Sigmoid colon (tissue), 7 donors: ENCODE measurements at places on chromosomes 7 and 10. TPM values are rescaled to one million over a fixed set of nuclear protein-coding genes. Genes with fewer than 3 reads are reported as not detected.

EPC1 gene
- 54.3 TPM for total RNA-seq

- H3K27me3 ChIP-seq, result no peaks in the 10 kb centered on the region
- H3K4me3 ChIP-seq, result no peak overlapping the region
- no peaks in the 10 kb centered on the region for H3K36me3 ChIP-seq
- H3K27ac ChIP-seq, result no peak overlapping the region
- H3K4me1 ChIP-seq, result no peaks in the 10 kb centered on the region
Observed at GRCh38 chr7:139567647-139568345, 44.3 kb downstream of the CLEC2L start.

DNA sequence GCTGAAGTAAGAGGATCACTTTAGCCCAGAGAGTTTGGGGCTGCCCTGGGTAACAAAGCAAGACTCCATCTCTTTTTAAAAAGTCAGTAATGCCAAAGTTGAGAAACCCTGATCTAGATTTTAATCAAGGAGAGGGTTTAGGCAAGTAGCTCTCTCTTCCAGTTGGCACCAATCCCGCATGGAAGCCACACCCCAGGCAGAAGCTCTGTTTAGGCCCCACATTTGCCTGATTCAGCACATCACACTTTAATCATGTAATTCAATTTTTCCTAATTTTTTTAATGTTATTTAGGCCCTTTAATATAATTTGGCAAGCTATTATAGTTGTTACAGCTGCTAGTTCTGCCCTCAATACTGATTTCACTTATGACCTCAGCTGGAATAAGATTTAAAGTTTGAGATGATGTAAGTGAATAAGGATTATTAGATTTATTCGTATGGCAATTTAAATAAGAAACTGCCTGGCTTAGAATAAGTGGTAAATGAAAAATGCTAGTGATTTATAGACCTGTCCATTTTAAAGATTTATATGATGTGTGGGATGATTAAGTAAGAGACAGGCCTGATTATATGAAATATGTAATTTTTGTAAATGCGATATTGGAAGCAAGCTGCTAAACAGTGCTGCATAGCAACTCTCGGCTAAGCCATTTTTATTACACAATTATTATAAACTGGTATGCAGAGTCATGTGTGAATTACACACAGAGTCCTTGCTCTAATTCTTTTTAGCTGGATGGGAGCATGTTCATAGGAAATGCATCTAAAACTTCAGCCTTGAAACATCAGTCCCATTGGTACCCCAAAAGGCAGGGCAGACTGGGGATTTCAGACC, 80.2 kb upstream of the NFE2L3 start:
- H3K4me1 ChIP-seq, result no peaks in the 10 kb centered on the region
- H3K27ac ChIP-seq, result no peak overlapping the region

GRCh38 chr7:98224701-98225181, 13.5 kb downstream of the BHLHA15 start:
- no peak overlapping the region for H3K4me3 ChIP-seq
- no peaks in the 10 kb centered on the region for H3K4me1 ChIP-seq
- peaks cover 59% of the 10 kb centered on the region for H3K36me3 ChIP-seq
- H3K27me3 ChIP-seq, result no peaks in the 10 kb centered on the region
- DNase-seq, result no peak
- no peak overlapping the region for H3K27ac ChIP-seq

DNA sequence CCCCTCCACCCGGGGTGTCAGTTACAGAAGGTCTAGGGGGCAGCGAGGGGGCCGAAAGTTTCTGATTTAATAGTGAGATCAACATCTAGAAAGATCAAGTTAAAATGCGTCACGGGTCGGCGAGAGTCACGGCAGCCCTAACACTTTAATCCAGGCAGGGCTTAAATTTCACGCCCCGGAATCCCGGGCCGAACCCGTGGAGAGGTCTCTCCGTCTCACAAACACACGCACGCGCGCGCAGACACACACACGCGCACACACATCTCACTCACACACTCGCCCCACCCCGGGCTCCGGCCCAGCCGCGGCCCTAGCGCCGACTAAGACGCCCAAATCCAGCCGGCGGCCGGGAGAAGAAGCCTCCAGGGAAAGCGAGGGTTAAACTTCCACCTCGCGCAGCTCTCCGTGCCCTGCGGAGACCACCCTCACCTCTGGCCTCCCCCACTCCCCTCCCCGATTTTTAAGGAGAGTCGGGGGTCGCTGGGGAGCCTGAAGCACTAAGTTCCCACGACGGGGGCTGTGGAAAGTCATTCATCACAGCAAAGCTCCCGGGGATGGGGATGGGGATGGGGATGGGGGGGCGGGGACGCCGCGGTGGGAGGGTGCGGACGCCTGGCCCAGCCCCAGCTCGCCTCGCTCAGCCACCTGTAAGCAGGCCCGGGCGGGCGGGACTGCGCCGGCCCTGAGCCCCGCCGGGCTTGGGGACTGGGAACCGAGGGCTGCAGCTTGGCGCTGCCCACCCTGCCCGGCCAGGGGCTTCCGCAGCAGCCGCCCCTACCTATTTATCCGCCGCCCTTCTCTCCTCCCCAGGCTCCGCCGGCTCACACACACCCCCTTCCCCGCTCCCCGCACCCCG, 1.6 kb downstream of the PDGFA start:
- H3K27me3 ChIP-seq, result no peaks in the 10 kb centered on the region
- H3K4me1 ChIP-seq, result peaks cover 76% of the 10 kb centered on the region
- no peaks in the 10 kb centered on the region for H3K36me3 ChIP-seq
- peak overlapping the region; percentile 87 for H3K4me3 ChIP-seq
- DNase-seq, result peak; percentile 90
- H3K27ac ChIP-seq, result peak overlapping the region; percentile 92
